ENCODE measurements at places on chromosomes 5 and 9.

DNA sequence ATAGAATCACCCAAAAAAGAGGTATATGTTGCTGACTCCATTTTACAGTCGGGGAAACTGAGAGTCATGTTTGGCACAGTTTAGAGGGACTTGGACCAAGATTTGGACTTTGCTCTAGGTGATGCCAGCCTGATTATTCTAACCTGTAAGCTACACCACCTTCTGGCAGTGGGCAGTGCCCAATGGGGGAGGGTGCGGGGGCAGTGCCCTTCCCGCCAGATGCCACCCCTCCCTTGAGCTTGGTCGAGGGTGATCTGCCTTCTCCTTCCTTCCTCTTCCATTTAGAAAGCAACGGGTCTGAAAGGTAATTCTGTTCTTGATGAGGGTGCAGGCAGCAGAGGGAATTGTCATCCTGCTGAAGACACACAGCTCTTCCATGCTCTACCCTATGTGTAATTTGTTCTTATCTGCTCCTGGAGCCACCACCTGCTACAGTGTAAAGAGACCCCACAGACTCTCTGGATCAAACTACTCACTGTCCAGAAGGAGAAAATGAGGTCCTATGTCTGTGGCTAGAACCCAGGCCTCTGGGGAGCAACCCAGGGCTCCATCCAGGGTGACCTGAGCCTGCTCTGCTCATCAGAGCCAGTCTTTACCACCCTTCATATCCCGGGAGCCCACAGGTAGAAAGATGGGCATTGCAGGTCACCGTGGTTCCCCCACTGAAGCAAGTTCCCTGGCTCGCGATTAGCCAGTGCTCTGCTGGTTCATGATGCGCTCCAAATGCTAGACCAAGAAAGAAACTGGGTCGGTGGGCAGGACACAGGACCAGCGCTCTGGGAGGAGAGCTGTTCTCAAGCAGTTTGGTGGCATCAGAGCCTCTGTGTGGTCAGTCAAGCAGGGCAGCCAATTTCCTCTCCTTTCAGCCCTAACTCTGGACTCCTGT, 156.2 kb downstream of the RGS3 start:
- DNase-seq: no peak

- DNase-seq: peak; percentile 68
Observed at GRCh38 chr5:67246108-67246507, 49.5 kb upstream of the CD180 start.

- peak; percentile 48 for DNase-seq
Observed at GRCh38 chr9:75615284-75615683, 275.2 kb upstream of the PCSK5 start.

DNA sequence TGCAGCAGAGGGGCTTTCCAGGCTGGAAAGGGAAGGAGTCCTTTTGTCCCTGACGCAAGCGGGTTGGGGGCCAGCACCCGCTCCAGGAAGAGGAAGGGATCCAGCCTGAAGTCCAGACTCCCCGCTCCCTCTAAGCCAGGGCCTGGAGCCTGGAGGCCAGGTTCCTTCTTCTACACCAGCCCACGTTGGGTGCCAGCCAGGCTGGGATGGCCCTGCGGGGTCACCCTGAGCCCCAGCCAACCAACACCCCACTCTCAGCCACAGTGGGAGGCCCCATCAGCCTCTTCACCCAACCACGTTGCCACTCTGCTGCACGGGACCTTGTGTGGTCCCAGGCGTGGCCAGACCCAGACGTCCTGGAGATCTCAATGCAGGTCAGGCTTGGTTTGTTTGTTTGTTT, 970 bp upstream of the FUT7 start:
- DNase-seq: no peak

DNA sequence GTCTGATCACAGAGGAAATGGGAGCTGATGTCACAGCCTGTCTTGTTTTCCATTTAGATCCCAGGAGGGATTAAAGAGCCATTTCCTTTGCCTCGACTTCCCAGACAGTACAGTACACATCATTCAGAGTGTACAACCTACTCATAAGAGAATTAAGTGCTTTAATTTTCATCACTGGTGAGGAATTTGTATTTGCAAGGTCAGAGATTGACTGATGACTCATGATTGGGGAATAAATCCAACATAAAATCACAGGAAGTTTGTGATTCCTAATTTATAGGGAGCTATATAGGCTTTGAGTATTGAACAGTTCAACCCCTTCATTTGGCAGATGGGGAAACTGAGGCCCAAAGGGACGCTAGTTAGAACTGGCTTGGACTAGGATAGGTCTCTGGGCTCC, 4.1 kb upstream of the TOMM5 start:
- no peak for DNase-seq

- no peak for DNase-seq
Observed at GRCh38 chr5:132870801-132871200, 2.7 kb upstream of the LEAP2 start.

- DNase-seq: no peak
Observed at GRCh38 chr5:15027764-15028163, 156.2 kb upstream of the ANKH start.

GRCh38 chr9:5459289-5459829, 9.0 kb downstream of the CD274 start:
- no peak for DNase-seq

GRCh38 chr5:717143-717542, 24.0 kb upstream of the TPPP start:
- no peak for DNase-seq

GRCh38 chr9:82606492-82607382, 456.2 kb downstream of the RASEF start:
- DNase-seq: no peak

DNA sequence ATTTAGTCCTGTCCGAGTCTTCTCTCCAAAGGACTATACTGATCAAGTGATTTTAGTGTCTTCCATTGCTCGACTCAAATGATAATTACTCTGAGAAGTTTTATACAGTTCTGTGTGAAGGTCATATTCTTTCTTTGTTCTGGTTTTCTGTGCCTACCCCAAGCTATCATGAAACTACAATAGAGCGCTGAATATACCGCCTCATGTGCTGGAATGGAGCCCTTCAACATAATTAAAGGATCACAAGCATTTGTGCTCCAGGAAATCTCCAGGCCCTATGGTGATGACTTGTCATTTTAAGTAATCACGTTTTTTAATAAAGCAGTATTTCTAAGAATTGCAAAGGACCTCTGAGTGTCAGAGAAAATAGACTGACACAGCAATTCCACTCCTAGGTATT, 10.9 kb upstream of the SLC31A2 start:
- no peak for DNase-seq

GRCh38 chr5:138466125-138466899, 1.0 kb downstream of the EGR1 start:
- no peak for DNase-seq

DNA sequence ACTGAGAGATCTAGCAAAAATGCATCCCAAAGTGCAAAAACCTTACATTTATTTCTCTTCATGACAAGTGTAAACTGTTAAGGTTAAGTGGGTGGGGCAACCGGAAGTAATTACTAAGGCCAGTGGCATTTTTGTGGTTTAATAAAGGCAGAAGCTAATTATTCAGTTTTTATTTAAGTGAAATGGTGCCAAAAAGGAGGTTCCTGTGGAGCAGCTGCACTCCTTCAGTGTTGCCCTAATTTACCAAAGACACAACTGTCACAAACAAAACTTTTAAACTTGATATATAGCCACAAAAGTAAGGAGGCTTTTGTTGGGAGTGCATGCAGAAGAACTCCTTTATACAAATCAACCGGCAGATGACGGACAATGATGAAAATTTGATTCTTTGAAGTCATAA, 81.6 kb downstream of the NDUFS4 start:
- DNase-seq: no peak

GRCh38 chr5:120256376-120256775, 207.7 kb upstream of the PRR16 start:
- DNase-seq: no peak

- no peak for DNase-seq
Observed at GRCh38 chr5:77828445-77828844, 52.3 kb upstream of the TBCA start.

GRCh38 chr9:127528422-127529251, 77.3 kb downstream of the LRSAM1 start:
- no peak for DNase-seq
